Posterior cingulate gyrus (tissue), 11 donors: ENCODE measurements at places on chromosomes 2 and 18.

GRCh38 chr2:217839073-217839749, 163.6 kb downstream of the TNS1 start:
- DNase-seq: no peak

DNA sequence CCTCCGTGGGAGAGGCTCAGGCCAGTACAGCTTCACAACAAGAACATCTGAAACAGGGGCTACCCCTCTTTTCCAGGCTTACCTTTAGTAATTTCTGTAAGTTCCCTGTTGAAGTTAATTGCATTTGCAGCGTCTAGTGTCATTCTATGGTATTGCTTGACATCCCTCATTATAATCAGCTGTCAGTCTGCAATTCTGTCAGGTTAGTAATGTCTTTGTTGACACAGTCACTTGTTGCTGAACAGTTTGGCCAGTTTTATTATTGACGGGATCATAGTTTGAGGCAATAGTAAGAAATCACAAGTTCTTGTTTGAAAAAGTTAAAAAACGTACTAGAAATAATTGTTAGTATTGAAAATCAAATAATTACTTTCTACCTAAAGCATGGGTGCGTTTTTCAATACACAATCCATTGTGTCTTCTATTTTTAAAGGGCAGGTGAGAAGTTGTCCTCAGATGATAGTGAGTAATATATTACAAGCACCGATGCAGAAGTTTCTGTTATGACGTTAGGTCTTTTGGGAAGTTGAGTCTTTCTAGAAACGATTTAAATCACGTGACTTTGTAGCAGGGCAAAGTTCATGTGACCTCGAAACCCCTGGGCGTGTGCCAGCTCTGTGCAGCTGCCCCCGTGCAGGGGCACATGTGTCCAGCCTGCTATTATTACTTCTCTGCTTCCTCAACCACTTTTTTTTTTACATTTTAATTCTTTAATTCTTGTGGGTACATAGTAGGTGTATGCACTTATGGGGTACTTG, 49.5 kb upstream of the MBP start:
- no peak for DNase-seq

GRCh38 chr18:78643981-78644380, 335.6 kb upstream of the SALL3 start:
- DNase-seq: no peak

GRCh38 chr2:3115301-3116042, 262.1 kb downstream of the EIPR1 start:
- no peak for DNase-seq

DNA sequence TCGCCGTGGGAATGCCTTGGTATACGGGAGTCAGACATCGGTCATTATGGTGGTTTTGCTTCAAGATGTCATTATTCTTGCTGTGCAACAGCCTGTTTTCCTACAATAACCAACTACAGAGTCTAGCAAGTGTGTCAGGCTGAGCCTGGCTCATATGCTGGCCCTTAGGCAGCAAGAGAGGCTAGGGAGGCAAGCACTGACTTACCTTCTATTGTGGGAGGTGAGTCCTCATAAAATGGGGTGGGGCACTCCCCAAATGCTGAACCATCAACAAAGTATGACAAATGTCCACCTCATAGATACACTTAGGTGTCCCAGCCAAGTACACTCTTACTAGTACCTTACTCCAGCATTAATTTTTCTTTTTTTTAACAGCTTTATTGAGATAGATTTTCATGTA, 77.0 kb upstream of the ATL2 start:
- DNase-seq: no peak
